ENCODE measurements at places on chromosomes 7 and 10.

- DNase-seq = no peak
These were observed 9.9 kb upstream of the GNAI1 start for GRCh38 chr7:80124526-80125264.

DNA sequence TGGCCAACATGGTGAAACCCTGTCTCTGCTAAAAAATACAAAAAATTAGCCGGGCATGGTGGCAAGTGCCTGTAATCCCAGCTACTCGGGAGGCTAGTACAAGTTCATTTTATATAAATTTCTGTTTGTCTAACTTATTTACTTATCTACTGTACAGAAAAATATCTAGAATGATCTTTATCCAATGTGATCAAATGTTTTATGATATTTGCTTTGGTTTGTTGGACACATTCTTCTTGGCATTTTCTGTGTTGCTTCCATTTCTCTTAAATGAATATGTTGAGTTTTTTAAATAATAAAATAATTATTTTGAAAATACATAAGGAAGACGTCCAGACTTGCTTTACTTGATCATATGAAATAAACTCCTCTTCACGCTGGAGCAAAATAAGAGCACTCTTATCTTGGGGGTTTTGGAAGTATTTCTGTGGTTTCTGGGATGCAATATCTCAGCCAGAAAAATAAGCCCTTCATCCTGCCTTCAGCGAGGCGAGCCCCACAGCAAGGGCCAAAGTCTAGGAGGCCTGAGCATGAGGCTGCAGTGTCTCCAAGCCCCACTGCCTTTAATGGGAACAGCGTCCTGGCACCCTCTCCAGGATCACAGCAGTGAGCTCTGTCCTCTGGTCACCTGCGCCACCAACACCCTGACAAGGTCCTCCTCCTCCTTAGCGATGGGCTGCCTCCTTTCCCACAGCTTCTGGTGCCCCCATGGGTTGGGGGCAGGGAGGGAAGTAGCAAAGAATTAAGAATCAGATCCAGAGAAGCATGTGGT is 480.2 kb downstream of the KCNMA1 start:
- DNase-seq = no peak

GRCh38 chr7:2012044-2012900 is 220.5 kb downstream of the MAD1L1 start:
- peak; percentile 16 for DNase-seq

DNA sequence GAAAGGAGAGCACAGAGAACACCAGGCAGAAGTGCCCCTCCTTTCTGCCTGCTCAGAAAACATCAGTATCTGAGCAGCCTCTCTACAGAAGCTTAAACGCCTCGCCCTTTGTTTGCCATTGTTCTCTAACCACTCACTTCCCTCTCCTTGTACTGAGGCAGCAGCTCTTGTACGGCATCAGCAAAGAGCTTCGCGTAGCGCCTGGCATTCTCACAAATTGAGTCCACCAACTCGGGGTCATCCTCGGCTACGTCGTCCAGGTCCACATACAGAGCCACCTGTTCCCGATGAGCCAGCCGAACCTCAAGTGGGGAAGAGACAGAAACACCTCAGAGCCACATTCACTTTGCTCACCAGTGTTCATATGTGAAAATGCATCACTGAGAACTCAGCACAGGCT is 1.7 kb downstream of the MCM7 start:
- DNase-seq = no peak

GRCh38 chr7:30831227-30831626 is 60.0 kb downstream of the MINDY4 start:
- no peak for DNase-seq

DNA sequence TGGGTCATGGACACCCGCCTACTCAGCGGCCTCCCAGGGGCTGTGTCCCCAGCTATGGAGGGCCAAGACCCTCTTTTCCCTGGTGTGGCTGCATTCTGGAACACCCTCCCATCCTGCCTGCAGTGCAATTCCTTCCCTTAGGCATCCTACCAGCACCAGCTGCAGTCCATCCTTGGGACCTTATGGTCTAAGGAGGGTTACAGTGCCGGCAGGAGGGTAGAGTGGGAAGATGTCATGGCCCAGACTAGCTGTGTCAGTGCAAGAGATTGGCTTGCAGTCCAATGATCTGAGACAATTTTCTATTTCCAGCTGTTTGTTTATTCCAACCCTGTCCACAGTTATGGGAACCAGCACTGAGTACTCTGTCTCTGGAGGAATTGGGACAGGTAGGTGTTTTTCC is 92.4 kb downstream of the WDFY4 start:
- no peak for DNase-seq

DNA sequence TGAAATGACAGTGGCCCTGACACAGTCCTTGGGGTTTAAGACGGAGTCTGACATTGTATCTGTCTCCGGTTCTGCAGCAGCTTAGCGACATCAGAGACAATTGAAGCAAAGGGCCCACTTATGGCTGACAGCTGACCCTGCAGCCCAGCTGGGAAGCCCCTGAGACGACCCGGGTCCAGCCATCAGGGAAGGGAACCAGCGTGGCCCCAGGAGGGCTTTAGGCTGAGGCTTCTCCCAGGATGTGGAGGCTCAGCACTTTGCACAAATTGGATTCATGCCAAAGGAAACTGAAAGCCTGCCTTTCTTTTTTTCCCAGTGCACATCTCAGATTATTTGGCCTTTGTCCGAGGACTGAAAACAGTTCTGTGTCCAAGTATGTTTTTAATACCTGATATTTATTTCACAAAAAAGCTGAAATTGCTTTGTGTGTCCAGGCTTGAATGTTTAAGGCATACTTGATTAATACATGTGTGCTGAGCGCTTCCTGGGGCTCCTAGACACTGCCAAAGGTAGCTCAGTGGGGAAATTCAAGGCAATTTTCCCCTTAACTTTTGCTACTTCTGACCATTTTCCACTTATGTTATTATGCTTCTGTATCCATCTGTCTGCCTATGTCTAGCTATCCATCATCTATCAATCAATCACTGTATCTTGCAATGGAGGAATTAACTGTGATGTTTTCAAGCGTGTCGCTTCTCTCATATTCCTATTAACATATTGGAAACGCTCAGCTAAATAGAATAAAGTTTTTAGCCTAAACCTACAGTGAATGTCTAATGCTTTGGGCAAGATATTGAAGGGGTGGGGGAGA is 34.8 kb downstream of the KLF6 start:
- peak; percentile 59 for DNase-seq

DNA sequence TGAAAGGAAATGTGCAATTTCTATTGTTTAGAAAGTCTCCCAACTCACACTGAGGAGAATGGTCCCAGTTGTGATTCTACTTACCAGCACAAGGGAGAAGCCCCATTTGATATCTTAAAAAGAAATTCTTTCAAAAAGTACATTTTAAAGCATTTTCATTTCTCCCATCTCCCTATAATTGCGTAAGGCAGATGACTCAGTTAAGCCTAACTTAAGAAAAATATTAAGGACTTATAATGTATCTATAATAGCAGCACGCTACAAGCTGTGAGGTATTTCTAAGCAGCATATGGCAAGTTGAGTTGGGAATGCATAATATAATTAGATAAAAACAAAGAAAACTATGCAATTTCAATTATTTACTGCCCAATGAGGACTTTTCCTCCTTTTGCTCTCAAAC is 8.5 kb upstream of the NRCAM start:
- no peak for DNase-seq

GRCh38 chr7:63925262-63925625 is 73.4 kb upstream of the ZNF722 start:
- DNase-seq = no peak

- no peak for DNase-seq
These were observed 83.9 kb upstream of the UNC5B start for GRCh38 chr10:71128311-71128980.

GRCh38 chr7:150793569-150794238 is 6.5 kb downstream of the TMEM176B start:
- no peak for DNase-seq

GRCh38 chr7:47792521-47793121 is 155.6 kb downstream of the PKD1L1 start:
- DNase-seq = no peak

- no peak for DNase-seq
These were observed 6.4 kb downstream of the KIAA1549 start for GRCh38 chr7:138974675-138975292.

DNA sequence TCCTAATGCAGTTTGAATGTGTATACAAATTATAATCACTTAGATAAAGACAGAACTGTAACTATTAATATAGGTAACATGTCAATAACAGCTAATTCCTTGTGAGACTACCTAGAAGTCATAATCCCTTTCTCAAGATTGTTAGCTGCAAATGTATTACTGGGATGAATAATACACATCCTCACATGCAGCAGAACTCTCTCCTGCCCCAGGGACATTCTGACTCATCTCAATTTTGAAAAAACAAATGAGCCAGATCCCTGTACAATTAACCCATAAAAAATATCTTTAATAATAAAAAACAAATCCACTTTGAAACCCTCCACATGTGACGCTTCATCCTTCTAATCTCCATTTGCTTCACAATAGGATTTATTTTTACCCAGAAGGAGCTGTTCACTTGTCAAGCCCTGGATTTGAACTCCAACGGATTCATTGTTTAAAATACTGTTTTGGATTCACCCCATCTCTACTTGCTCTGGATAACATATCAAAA is 428.4 kb upstream of the TEX47 start:
- no peak for DNase-seq

GRCh38 chr10:28722065-28722803 is 44.9 kb downstream of the BAMBI start:
- DNase-seq = peak; percentile 43

- no peak for DNase-seq
These were observed 761.9 kb downstream of the TYW1 start for GRCh38 chr7:67758551-67758950.

DNA sequence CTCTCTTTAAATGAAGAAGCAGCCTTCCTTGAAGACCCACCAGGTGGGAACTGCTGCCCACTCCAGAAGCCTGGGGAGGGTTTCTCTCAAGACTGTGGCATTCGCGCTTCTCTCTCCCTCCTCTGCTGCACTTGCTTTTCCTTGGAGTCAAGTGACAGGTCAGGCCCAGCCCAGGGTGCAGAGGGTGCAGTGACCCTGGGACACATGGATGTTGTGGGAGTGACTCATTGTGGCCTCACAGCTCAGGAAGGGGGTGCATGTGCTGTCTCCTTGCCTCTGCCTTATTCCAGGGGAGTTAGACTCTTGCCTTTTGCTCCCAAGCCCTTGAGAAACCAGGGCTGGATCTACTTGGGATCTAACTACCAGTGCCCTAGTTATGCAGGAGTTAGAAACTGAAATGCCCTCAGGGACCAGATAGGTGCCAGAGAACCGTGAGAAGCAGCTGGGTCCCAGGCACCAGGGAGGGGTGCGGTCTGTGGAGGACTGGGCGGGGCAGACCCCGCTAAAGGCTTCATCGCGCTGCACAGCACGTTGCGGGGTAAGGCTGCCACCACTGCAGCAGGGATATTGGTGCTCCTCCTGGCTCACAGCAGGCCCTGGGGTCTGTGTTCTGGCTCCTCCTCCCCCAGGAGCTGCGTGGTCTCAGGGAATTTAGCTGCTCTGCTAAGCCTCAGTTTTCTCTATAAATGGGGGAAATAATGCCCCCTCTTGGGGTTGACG is 11.4 kb downstream of the FAM241B start:
- DNase-seq = no peak

DNA sequence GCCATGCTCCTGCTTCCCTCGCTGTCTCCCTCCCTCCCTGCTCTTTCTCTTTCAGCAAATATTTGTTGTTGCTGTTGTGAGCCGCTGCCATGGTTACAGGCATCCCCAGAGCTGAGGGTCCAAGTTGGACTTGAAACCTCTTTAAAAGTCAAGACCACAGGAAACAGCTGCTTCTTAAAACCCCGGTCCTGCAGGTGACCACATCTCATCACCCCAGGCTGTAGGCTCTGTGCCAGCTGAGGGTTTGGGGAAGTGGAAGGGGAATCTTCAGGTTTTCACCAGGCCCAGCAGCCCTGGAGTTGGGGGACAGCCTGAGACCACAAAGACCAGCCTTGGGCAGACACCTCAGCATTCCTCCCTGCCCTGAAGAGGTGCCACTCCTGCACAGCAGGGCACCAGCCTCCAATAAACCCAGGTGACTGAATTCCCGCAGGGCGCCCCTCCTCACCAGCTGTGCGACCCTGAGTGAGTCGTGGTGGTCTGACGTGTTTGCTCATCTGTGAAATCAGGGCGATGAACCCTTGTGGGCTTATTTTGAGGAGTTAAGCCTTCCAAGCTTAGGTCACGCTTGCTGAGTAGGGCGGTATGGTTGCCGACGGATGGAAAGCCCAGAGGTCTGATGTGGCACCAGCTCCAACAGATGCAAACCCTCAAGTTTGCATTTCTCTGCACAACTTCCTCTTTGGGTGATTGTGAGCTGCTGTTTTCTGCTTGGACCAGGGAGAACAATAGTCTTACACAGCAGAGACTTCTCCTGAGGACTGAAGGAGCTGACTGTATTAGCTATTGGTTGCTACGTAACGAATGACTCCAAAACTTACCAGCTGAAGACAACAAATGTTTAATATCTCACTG is 24.8 kb downstream of the NPTX2 start:
- DNase-seq = no peak

DNA sequence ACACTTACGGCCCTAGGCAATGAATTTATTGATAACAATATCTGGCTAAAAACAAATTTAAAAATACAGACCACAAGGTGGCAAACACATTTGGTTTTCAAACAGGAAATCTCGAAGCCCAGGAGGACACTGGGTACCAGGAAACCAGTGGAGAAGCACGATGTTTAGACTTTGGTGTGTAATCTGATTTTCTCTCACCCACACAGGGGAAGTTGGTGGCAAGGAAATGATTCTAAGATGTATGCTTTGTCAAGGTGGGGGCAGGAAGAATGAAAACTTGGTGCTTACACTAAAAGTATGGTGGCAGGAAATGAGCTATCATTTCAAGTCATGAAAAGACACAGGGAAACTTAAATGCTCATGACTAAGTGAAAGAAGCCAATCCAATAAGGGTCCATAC is 113.2 kb upstream of the ANKRD1 start:
- no peak for DNase-seq

- DNase-seq = no peak
These were observed 44.7 kb upstream of the SMNDC1 start for GRCh38 chr10:110349386-110349785.

DNA sequence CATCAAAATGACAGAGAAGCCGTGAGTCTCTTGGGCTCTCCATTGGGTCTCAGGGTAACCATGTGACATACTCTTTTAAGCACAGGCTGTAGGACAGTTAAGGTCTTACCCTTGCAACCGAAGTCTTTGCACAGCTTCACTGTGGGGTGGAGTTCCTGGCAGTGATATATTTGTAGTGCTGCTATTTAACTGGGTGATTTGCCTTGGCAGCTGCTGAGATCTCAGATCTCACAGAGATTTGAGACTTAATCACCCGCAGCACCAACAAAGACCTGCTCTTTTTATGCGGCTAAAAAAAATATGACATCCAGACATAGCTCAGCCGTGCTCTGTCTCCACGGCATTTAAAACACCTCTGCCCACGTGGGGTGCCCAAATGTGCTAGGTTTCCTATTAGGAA is 63.4 kb upstream of the NPTX2 start:
- no peak for DNase-seq
